HT1080 (cell line): ENCODE measurements at places on chromosomes 6 and 20.
A peak's percentile ranks its signal among the peaks of the same experiment; 100 is the strongest.

DNA sequence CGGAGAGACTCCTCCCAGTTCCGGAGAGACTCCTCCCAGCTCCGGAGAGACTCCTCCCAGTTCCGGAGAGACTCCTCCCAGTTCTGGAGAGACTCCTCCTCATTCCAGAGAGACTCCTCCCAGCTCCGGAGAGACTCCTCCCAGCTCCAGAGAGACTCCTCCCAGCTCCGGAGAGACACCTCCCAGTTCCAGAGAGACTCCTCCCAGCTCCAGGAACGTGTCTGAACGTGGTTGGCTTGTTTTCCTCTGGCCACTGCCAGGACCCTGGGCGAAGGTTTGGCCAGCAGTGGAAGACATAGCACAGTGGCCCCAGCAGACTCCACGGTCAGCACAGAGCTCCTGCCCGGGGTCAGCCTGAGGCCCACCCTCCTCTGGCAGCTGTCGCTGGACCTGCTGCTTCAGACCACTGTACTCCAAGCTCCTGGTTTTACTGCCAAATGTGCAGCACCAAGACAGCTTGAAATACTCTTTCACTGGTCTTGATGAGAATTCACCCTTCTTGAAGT, 122.3 kb upstream of the AFDN start:
- DNase-seq = no peak

- DNase-seq = no peak
Measured at GRCh38 chr6:2061880-2062279, 183.5 kb downstream of the GMDS start.

DNA sequence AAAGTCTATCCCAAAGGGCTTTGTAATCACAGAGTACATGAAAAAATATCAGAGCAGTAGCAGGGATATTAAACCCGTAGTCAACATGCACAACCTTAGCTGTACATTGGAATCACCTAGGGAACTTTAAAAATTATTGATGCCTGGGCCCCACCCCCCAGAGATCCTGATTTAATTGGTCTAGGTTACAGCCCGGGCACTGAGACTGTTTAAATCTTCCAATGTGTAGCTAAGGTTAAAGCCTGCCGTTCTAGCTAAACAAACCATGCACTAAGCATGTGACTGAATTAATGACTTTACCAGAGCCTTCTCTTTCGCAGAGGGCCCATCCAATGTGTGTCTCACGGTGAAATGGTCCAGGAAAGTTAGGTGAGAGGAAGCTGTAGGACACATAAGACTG, 14.1 kb upstream of the JAG1 start:
- DNase-seq = no peak

DNA sequence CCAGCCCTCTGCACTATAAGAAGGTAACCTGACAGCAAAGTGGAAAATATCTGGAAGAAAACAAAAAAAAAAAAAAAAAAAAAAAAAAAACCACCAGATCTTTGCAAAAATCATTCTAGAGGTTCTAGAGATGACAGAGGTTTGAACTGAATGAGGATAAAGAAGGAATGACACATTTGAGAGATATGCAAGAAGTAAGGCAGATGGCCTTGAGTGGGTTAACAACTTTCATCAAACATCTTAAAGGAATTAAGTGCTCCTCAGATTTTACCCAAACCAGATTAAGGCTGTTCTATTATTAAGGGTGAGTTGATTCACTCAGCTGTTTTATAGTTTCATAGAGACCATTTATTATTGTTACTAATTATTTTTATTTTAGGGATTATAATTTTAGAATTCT, 62.0 kb downstream of the RSPO3 start:
- DNase-seq = no peak

DNA sequence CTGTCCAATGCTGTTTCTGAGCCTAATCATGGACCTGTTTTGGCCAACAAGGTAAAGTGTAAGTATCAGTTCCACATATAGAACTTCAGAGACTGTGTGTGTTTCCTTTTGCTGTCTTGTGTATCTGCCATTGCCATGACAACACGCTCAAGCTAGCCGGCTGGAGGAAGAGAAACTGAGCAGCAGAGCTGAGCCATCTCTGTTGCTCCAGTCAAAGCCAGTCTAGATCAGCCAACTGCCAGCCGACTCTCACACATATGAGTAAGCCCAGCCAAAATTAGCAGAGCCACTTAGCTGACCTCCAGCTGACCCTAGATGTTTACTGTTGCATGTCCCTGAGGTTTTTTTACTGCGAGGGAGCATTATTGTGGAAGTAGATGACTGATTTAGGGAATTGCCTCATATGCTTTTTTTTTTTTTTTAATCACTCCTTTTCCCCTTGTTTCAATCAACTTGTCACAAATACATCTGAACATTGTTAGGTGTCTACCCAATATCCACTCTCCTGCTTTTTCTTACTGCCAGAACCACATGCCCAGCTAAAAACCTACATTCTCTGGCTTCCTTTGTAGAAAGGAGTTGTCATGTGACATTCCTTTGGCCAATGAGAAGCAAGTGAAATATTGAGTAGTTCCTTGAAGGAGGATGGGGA, 304.3 kb upstream of the SUPT3H start:
- DNase-seq = peak; percentile 59

DNA sequence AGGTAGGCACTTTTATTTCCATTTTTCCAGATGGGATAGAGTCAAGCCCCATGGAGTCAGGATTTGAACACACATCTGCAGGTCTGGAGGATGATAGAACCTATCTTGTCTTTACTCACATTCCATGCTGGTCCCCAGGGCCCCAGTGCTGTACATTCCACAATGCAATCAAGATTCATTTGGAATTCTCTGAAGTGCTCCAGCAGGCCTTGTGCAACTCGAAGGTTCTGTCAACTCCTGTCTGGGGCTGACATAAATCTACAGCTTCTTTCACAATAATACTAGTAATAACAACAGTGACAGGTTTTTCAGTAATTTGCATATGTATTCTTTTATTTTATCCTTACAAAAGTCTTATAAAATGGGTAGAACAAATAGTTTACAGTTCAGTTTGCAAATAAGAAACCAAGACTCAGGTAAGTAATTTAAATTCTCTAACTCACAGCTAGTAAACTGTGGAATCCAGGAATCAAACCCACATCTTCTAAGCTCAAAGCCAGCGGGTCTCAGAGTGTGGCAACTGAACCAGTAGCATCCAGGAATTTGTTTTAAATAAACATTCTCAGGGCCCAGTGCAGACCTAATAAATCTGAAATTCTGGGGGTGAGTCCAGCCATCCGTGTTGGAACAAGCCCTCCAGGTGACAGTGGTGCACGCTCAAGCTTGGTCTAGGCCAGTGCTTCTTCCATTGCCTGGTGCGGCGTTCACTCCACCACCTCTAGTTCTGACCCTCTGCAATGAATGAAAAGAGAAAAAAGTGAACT, 137.0 kb upstream of the TNFAIP3 start:
- DNase-seq = no peak

GRCh38 chr6:160798625-160799024, 96.6 kb downstream of the PLG start:
- DNase-seq = no peak

DNA sequence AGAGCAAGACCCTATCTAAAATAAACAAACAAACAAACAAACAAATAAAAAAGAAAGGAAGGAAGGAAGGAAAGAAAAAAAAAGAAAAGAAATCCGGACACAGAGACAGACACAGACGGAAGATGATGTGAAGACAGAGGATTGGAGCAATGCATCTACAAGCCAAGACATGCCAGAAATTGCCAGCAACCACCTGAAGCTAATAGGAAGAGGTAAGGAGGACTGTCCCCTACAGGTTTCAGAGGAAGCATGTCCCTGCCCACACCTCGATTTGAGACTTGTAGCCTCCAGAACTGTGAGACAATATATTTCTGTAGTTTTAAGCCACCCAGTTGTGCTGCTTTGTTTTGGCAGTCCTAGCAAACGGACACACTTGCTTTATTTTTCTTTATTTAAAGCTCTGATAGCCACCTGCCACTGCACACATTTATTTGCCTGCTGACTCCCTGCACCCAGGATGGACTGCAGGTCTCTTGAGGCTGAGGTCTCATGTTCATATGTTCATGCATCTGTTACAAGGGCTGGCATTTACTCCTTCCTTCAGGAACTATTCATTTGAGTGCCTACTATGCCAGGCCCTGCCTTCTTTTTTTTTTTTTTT, 20.7 kb upstream of the ZMYND8 start:
- DNase-seq = no peak

DNA sequence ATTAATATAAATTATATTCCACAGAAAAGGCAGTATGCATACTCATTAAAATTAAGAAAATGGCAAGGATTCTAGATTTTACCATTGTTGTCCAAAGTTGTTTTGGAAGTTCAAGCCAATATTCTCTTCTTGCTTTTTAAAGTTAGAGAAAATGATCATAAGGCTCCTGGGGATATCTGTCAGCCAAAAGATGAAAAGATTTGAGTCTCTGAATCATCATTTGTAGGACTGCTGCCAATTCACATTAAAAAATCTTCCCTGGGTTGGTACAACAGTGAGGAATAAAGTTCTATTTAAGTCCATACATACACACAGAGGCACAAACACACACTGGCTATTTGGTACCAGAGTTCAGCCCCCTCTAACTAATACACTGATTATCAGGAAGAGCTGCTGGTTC, 620.1 kb downstream of the COL12A1 start:
- DNase-seq = no peak

DNA sequence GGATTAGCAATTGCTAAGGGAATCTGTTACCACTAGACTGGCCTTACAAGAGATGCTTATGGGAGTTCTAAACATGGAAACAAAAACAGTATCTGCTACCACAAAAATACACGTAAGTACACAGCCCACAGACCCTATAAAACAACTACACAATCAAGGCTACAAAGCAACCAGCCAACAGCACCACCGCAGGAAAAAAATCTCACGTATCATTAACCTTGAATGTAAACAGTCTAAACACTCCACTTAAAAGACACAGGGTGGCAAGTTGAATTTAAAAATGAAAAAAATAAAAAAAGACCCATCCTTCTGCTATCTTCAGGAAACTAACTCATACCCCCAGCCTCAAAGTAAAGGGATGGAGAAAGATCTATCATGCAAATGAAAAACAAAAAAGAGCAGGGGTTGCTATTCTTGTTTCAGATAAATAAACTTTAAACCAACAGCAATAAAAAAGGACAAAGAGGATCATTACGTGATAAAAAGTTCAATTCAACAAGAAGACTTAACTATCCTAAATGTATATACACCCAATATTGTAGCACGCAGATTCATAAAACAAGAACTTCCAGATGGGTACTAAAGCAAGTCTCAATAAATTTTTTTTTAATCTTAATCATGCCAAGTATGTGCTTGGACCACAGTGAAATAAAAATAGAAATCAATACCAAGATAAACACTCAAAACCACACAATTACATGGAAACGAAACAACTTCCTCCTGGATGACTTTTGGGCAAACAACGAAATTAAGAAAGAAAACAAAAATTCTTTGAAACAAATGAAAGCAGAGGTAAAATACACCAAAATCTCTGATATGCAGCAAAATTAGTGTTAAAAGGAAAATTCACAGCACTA, 52.3 kb downstream of the RNGTT start:
- DNase-seq = no peak

DNA sequence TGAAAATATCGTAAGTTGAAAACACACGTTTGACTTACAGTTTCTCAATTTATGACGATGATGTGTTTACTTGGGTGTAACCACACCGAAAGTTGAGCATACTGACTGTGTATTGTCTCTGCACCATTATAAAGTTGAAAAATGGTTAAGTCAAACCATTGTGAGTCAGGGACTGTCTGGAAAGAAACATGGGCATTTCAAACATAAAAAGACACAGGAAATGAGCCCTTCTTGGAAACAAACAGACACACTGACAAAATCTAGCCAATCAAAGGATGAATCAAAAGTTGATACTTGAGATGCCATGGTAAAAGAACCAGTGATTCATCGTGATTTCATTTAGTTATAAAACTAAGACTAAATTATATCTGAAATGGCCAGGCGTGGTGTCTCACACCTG, 5.3 kb downstream of the POPDC3 start:
- peak; percentile 94 for DNase-seq

DNA sequence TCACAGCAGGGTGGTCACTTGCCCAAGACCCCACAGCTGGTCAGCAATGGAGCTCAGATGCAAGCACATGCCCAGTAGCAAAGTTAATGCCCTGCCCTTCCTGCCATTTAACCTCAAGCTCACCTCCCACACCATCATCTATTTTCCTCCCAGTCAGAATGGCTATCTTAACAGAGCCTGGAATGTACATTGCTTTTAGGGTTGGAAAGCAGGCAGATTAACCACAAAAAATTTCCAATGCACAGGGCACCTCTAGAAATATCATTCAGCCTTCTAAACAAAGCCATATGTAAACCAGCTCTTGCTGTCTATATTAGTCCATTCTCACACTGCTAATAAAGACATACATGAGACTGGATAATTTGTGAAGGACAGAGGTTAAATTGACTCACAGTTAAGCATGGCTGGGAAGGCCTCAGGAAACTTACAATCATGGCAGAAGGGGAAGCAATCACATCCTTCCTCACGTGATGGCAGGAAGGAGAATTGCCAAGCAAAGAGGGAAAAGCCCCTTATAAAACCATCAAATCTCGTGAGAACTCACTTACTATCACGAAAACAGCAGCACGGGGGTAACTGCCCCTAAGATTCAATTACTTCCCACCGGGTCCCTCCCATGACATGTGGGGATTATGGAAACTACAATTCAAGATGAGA, 106.9 kb downstream of the FYN start:
- no peak for DNase-seq

- no peak for DNase-seq
Measured at GRCh38 chr6:101163611-101164010, 229.9 kb upstream of the GRIK2 start.

DNA sequence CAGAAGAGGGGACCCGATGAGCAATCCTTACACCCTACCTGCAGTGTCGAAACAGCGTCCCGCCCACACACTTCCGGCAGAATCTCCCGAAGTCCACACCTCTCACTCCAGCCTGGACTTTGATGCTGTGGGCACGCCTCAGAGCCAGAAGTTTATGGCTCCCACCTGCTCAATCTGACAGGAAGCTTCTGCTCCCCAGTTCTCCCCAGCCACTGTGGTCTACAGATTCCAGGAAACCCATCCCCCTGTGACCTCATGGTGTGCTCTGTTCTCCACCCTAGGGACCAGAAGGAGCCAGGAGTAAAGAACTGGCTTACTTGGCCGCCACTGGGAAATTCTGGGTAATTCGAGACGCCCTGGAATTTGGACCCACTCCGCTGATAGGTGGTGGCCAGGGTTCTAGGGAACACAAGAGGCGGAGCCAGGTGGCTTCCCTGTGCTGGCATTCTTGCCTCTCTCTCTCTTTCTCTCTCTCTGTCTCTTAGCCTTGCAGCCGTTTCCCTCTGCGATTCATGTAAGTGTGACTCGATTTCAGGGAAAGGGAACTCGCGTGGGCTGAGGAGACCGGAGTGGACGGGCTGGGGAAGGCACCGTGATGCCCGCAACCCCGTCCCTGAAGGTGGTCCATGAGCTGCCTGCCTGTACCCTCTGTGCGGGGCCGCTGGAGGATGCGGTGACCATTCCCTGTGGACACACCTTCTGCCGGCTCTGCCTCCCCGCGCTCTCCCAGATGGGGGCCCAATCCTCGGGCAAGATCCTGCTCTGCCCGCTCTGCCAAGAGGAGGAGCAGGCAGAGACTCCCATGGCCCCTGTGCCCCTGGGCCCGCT, at the start of gene TRIM15:
Gene TRIM15 (plus strand): TSS at position 457 of the 828 bp plus-strand sequence. CDS start 139 bp downstream, at position 596.
- DNase-seq = no peak

GRCh38 chr6:32947552-32948465, 5.1 kb downstream of the HLA-DMA start:
- DNase-seq = peak; percentile 48
